ENCODE measurements at places on chromosomes 6 and 20.

DNA sequence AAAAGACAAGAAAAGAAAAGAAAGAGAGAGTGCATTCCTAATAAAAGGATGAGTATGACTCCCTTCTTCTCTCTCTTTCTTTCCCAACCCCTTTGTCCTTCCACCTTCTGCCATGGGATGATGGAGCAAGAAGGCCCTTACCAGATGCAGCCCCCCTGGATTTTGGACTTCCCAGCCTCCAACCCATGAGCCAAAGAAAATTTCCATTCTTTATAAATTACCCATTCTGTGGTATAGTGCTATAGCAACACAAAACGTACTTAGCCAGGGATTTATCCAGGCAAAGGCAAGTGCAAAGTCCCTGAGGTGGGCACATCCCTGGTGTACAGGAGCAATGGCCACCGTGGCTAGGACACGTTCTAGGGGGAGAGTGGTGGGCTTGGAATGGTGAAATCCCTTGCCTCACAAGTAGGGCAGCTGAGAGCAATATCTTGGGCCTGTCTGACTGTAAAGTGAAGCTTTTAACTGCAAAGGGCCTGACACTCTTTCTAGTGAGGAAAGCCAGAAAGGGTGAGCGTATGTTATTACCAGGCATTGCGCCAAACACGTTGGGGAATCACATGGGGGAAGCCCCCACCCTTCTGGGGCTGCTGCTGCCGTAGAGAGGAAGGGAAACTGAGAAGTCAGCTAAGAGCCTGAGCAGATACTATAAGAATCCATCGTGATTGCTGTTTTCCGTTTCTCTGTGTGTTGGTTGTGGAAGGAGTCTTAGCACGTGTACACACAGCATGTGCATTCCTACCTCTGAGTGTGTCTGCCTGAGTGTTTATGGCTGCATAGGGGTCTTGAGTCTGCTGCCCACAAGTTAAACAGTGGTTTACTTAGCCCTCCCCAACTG lies 50.7 kb upstream of the SIRPA start:
- peak; percentile 61 for DNase-seq

DNA sequence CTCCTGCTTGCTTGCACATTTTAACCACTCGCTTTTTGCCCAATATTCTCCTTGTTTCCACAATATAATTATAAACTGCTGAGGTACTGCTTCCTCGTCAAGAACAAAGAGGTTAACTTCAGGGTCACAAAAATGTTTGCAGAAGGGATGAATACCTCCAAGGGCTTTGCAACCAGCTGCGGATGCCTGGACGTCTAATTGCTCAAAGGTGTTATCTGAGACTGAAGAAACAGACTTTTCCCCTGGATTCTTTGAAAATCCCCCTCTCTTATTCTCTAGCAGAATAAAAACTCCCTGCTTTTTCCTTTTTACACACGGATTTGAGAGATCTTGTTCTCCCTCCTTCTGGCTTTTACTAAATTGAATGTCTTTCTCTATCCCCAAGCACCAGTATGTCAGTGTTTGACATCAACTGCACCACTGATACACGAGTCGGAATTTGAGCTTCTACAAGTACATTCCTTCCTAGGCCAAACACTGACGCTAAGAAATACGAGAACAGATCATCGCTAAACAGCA lies 336 bp upstream of the SMPDL3A start:
- no peak for DNase-seq

GRCh38 chr20:45320948-45321595 lies 13.0 kb upstream of the MATN4 start:
- DNase-seq, result no peak

DNA sequence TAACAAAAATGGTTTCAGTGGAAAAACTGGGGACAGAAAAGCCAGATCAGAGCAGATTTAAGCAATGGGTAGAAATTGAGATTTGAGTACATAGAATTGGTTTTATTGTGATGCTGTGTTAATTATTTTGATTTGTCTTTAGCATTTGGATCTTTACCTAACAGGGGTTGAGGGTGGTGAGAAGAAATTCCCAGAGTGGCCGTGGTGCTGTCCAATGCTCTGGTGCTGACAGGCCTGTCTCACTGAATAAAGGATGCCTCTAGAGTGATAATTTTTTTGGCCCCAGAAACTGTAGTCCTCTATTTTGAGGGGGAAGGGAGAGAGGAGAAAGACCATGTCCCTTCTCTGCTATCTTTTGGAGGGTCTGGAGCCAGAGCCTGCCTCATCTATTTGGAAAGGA lies 79.1 kb downstream of the LYRM2 start:
- no peak for DNase-seq

DNA sequence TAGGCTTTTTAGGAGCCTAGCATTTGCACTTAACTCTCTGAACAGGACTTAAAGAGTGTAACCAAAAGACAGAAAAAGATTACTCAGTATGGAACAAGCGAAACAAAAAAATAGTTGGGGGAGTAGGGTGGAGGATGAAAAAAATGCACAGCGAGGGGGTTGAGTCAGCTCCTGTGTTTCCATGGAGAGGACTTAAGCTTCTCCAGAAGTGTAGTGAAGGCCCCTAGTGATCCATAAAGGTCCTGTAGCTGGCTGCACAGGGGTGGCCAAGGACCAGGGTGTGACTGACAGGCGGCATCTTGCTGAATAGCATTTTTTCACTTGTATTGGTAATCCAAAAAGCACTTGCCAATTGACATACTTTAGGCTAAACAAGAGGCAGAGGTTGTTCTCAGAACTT lies 533.9 kb downstream of the RFPL4B start:
- no peak for DNase-seq

DNA sequence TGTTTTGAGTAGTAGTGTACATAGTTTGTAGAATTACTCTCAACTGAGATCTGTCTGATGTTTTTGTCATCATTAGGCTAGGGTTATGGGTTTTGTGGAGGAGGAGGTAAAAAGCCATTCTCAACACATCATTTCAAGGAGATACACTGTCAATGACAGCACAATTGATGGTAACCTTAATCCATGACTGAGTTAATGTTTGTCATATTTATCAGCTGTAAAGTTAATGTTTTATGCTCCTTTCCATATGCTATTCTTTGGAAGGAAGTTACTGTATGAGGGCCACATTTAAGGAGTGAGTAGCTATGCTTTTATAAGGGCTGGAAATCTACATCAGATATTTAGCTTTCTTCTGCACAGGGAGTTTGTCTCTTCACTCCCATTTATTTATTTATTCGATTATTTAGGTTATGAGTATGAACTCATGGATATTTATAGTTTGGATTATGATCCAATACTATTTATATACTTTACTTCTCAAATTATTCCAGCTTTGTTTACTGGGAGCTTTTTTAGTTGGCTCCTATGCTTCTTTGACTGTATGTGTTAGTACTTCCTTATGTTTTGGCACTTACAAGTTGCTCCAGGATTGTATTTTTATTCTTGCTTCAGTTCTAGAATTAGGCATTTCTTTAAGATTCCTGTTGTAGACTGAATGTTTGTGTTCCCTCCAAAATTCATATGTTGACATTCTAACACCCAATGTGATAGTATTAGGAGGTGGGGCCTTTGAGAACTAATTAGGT lies 156.6 kb upstream of the HCRTR2 start:
- DNase-seq, result no peak

DNA sequence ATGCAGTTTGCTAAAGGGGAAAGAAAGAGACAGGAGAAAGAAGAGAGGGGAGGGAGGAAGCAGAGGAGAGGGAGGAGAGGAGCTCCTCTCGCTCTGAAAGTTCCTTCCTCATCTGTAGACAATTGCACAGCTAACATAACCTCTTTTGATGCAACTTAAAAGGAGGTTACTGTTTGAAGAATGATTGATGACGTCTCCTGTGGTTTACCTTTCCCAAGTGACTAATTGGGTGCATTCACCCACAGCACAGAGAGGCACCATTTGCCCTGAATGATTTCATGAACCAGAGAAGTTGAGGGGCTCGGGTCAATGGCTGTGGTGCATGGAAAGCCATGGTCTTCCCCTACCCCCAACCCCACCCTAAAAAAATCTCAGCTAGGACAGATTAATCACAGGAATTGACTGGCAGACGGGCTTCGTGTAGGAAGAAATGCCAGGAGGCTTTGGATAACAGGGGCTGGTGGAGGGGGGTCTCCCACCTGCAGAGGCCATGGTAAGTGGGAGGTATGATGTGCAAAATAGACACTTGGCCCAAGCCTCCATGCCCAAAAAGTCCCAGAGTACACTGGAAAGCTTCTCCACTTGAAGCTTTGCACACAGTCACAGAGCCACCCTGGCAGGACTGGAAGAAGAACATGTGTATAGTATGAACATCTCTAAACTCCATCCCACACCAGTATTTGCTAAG lies 213.7 kb downstream of the ANKRD60 start:
- no peak for DNase-seq

DNA sequence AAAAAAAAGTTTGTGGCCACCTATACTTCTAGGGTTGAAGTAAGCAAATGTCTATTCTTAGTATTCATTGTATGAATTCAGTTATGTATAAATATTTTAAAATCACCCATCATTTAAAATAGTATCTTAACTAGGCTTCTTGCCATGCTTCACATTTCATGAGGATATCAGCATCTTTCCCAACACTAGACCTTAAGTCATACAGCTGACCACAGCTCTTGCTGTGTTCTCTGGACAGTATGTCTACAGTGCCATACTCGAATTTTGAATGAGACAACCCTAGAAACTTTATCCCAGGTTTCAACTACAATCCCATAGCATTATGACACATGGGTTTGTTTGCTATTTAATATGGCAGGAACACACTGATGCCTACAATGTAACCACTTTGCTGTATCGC lies 5.2 kb downstream of the TXNDC5 start:
- no peak for DNase-seq

- DNase-seq, result peak; percentile 74
Measured at GRCh38 chr20:41340327-41341055, at the start of gene LPIN3. LPIN3 (plus strand) TSS chr20:41340821; CDS start chr20:41345804, 4,983 bp downstream.

DNA sequence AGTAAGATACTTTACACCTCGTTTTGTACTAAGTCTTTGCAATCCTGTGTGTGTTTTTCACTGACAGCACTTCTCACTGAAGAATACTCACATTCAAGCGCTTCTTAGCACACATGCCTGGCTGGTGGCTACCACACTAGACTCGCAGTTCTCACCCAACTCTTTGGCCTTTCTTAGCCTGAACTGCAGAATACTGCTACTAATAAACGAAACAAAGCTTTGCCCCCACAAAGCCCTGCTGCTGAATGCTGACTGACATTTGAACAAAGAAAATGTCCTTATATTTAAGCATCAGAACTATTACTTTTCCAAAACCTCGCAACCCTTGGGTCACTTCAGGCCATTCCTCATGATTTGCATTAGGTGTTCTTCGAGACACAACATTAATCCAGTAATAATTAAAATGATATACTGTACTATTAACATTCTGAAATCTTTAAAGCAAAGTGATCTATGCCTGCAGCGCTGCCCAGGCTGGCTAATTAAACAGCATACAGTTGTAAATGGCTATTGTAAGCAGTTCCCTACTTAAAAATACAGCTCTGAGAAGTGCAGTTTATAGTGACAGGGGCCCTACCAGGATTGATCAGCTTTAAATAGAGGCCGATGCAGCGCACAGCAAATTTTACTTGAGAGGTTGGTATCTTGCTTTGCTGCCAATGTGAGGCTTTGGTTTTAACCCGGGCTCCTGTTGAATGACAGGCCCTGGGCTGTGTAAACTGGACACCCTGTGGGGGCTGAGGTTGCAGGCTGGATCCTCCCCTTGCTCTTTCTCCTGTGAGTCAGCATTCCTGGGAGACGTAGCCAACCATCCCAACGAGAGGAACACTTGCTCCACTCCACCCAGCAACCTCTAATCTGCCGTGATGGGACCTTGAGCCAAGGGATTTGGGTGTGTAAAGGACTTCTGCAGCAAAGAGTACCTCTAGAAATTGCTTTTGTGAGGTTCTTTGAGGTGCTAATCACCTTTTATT lies 899.0 kb downstream of the TFAP2A start:
- no peak for DNase-seq

DNA sequence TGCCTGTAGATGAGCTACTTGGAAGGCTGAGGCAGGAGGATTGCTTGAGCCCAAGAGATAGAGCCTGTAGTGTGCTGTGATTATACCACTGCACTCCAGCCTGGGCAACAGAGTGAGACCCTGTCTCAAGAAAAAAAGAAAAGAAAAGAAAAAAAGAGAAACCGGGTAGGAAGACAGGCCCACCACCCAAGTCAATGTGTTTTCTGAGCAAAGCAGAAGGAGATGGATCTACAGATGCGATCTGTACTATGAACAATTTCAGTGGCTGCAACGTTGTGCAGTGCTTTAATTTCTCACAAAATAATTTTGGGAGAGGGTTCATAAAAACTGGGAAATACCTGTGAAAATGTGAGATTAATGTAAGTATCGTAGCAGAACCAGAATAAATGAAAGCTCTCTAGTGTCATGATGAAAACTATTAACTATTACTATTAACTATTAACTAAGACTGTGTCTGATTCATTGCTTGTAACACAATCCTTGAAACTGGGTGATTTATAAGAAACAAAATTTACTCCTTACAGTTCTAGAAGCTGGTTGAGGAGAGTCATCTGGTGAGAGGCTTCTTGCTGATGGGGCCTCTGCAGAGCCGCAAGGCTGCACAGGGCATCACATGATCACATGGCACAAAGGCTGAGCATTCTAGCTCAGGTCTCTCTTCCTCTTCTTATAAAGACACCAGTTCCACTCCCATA lies 233.1 kb upstream of the ZNF217 start:
- DNase-seq, result no peak

GRCh38 chr6:6033858-6034257 lies 27.1 kb upstream of the NRN1 start:
- DNase-seq, result no peak

DNA sequence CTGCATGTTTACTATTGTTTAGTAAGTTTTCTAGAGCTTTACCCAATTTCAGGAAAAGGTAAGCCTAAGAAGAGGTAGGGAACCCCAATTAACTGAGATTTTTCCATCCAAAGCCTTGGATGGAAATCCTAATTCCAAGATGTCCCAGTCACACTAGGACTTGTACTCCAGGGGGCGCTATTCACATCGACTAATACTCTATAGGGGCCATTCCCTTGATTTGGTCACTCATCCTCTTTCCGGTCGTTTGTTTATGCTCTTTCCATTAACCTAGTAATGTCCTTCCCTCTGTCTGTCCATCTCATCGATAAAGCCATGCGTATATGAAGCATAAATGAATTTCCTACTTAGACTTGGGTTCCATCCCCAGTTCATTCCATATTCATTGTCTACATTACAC lies 80.8 kb upstream of the FUCA2 start:
- no peak for DNase-seq

DNA sequence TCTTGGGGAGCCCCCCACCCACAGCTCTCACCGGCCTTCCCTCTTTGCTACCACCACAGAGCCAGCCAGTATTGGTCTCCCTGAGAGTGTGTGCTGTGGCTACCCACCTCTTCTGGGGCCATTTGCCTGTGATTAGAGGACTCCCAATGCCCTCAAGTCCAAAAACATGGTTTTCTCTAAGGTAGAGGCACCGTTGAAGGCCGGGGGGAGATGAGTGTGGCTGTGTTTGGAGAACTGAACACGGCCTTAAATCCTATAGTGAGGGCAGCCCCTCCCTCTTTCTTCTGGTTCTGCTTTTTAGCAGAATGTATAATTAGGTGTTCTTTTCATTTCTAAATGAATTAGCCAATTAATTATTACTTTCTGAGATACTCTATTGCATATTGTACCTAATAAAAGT lies 2.5 kb downstream of the CCR6 start:
- DNase-seq, result no peak

All from muscle of arm (tissue), 14 donors.